ENCODE measurements at places on chromosomes 13 and 19. TPM values are rescaled to one million over a fixed set of nuclear protein-coding genes. Genes with fewer than 3 reads are reported as not detected.

- DNase-seq = no peak
Observed at GRCh38 chr19:34370983-34371382, 6.0 kb downstream of the GPI start.

DNA sequence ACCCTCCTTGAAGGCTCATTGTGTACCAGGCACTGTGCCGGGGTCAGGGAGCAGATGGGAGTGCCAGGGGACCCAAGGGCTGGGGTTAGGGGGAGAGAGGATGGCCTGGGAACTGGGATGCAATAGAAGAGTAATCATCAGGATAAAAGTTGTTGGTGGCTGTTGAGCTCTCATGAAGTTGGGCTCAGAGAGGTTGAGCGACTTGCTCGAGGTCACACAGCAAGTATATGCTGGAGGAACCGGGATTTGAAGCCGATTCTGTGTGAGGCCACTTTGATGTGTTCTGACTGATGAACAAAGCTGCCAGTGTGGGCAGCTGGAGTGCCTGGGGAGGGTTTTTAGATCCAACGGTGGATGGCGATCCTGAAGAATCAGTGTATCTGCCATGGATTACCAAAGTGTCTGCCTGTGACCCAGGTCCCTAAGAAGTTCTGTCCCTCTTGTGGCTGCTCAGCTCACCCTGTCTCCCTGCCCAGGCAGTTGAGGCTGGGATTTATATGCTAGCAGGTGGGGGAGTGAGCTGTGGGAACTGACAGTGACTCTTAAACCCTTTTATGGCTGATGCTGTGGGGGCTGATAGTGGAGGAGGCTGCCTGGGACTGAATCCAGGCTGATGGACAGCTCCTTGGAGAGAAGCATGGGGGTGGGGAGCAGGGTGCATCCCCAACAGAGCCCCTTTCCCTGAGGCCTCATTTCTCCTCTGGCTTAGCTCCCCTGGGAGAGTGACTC is 8.3 kb downstream of the ARHGEF18 start:
- DNase-seq = no peak

- no peak for DNase-seq
Observed at GRCh38 chr13:73701160-73701559, 433.0 kb downstream of the KLF12 start.

GRCh38 chr13:28754698-28755545 is 36.2 kb upstream of the SLC46A3 start:
- DNase-seq = no peak

DNA sequence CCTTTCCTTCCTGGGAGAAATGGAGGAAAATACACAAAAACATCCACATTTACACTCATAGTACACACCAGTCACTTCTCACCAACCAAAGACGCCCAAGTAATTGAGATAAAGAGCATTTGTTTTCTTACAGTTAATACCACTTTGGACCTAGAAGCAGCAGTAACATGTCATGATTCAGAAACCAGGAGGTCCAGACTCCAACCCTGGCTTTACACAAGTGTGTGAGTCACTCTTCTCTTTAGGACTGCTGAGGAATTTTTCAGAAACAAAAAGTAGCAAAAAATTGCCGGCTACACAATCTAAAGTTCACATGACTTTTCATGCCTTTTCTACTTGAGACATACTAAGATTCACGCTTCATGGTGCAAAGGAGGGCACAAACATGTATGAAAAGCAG is 42.1 kb downstream of the TUBGCP3 start:
- no peak for DNase-seq

Gene LILRB3
- total RNA-seq = 1.2 TPM

GRCh38 chr13:81493144-81493543 is 1152.2 kb upstream of the SPRY2 start:
- no peak for DNase-seq

Gene TSKS
- 0.30 TPM for total RNA-seq

GRCh38 chr19:18846862-18847548 is 15.2 kb downstream of the UPF1 start:
- peak; percentile 76 for DNase-seq
